ENCODE measurements at places on chromosomes 3 and 15.

- no peak for DNase-seq
Measured at GRCh38 chr3:54845011-54845410, 82.8 kb downstream of the LRTM1 start.

DNA sequence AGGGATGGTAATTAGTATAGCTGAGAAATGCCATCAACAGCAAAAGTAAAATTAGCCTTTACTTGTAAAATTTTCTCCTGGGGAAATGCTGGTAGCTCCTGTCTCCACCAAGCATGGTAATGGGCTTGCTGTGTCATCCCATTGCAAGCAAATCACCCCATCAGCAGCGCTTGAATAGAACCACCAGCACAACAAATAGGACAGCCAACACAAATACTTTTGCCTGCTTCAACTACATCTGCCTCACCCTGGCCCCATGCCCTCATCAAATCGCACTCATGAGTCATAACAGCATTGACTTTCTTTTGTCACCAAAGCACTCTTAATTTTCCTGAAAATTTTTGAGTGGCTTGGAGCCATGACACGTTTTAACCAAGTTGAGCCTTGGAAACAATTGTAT, 52.6 kb downstream of the ERC2 start:
- DNase-seq: peak; percentile 57

DNA sequence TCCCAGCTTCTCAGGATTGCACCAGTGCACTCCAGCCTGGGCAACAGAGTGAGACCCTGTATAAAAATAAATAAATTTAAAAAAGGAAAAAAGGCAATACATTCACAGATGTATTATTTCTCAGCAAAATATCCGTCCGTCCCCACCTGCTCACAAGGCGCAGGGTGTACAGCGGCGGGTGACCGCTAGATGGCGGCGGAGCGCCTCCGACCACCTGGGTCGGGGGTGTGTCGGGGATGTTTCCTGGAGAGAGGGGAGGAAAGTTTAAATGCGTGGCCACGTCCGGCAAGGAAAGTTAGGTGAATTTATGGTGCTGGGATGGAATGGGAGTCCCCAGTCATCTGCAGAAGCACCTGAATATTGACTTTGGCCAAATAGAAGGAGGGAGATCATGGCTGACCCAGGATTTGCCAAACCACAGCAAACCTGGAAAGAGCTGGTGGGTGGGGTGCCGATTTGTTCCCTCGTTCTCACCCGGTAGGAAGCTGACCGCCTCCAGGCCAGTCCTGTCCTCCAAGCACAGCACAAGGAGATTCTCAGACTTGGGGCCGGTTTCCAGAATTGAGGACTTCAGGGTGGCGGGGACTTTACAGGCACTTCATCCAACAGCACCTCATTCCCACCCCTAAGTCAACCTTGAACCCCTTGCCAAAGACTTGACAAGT, 88.3 kb downstream of the TMEM266 start:
- peak; percentile 18 for DNase-seq

GRCh38 chr3:183769453-183769852, 55.9 kb downstream of the MAP6D1 start:
- DNase-seq: no peak

DNA sequence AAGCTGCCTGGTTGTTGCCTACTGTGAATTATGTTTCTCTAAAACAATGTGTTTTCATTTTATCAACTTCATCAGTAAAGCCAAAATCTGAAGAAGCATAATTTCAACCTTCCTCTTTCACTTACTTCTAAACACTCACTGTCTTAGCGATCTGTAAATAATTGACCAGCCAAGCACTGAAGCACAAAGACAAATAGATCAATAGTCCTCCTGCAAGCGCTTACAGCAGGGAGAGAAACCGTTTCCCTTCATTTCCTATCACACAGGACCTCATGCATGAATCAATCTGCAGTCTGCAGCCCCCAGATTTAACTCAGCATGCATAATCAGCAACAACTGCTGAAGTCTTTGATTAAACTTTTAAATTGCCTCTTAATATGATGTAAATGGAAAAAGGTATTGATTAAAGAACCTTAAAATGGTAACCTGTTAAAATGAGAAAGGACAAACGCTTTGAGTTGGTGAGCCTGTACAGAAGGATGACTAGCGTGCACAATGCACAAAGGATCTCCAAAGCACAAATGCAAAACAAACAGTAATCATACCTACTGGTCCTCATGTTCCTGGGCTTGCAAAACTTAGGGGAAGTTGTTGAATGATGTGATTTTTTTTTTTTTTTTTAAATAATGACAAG, 370.2 kb upstream of the ZNF385D start:
- DNase-seq: no peak

GRCh38 chr3:137944593-137944992, 65.4 kb upstream of the CLDN18 start:
- DNase-seq: no peak

DNA sequence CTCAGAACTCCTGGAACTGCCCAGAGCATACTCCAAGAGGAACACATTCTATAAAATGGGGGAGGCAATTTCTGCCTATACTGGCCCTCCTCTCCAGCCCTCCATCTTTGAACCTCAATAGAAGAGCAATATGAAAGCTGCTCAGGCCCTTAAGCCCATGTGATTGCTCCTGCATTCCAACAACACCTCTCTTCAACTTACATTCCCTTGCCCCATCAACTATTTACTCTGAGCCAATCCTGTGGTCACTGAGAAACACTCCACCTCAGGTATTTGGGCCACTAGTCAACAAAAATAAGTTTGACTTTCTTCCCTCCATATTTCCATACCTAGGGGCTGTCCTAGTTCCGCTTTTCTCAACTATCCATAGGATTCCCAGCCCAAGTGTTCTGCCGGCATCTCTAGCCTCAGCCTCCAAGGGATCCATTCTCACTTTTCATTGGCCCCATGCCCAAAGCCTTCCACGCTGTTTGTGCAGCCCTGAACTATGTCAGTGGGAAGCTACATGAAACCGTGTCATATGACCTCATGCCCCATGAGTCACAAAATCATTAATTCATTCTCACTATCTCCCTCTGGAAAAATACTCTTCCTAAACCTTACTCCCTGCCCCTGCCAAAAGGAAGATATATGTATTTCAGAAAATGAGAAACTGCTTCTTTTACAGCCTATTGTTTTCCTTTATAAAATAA, 61.6 kb downstream of the GJD2 start:
- peak; percentile 41 for DNase-seq

DNA sequence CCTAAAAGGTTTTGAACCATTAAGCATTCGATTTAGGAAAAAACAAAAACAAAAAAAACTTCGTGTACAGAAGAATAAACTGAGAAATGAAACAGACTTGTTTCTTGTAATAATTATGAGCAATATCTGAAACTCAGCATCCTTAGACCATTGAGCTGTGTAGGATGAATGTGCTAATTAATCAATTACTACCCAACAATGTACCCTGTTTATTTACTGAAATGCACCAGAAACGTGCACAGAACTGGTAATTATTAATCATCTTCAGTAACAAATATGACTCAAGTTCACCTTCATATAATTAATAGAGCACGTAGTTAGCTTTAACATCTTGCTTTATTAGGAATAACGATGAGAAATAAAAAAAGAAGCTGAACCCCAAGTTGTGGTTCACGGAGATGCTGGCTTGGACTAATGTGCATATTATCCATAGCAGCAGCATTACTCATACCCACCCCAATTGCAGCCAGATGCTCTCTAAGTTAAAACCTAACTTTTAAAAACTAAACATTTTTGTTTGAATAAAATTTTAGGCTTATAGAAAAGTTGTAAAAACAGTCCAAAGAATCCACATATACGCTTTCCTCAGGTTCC, 10.2 kb upstream of the C15orf61 start:
- DNase-seq: peak; percentile 56

GRCh38 chr3:194852831-194853508, 167.3 kb downstream of the FAM43A start:
- no peak for DNase-seq

DNA sequence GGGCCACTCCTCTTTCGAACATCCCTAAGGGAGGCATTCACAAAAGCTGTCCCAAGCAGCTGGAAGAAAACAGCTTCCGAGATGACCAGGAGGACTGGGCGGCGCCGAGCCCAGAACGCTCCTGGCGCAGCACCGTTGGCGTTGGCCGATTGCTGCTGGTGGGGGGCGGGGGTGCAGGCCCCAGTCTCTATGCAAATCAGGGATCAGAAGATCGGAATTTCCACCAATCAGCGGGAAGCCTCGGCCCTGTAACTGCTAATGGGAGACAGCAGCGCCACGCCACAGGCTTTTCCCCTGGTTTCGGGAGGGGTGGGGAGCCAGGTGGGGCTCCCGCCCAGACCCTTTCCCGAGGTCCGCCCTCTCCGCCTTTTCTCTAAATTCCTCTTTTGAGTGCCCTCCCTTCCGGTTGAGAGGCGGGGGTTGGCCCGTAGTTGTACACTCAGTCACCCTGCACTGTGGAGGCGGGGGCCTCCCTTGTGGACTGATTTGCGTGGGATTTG, 27.0 kb downstream of the HMCES start:
- peak; percentile 80 for DNase-seq

DNA sequence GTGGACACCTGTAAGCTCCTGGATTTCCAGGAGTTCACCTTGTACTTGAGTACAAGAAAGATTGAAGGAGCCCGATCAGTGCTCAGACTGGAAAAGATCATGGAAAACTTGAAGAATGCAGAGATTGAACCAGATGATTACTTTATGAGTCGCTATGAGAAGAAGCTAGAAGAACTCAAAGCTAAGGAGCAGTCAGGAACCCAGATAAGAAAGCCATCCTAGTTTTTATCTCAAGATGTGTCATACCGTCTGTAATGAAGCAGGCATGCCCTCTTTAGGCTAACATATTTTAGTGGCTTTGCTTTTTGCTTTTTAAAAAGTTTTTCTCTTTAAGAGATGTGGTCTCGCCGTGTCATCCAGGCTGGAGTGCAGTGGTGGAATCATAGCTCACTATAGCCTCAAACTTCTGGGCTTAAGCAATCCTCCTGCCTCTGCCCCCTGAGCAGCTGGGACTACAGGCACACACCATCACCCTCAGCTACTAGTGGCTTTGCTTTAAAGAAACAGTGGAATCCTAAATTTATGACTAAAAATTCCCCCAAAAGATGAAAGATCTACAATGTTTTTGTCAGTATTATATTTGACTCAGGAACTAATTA, 28.1 kb downstream of the EXOG start:
- no peak for DNase-seq

DNA sequence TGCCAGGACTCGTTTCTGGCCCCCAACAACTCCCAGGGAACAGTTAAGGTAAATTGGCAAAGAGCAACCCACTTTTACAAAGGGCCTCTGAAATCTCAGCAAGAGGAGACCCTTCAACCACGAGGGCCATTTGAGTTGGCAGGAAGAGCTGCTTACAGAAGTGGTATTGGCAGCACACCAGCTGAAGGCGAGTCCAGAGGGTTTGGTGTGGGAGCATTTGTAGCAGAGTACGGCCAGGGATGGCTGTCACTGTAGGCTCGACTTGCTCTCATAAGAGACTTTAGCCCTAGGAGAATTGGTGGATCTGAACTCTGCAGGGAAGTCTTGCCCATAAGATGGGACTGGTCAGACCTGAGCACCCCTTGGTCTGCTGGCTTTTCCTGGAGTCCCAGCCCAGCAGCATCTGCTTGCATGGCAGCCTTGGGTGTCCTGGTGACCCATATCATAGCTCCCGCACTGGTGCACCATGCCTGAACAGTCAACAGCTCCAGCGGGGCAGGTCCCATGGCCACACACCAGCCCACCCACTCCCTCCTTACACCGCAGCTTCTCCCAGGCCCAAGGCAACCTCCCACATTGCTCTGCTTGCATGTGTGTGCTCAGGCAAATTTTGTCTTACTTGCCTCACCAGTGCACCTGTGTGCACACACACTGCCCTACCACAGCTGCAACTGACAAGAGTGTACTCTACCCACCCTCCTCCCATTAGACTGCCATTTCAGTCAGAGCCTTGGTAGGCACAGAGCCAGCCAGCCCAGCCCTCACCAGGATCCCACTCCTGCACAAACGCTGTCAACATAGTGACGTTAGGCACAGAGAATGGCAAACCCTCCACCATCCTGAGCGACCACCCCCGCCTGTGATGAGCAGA, 861.6 kb upstream of the DPPA4 start:
- DNase-seq: peak; percentile 8

DNA sequence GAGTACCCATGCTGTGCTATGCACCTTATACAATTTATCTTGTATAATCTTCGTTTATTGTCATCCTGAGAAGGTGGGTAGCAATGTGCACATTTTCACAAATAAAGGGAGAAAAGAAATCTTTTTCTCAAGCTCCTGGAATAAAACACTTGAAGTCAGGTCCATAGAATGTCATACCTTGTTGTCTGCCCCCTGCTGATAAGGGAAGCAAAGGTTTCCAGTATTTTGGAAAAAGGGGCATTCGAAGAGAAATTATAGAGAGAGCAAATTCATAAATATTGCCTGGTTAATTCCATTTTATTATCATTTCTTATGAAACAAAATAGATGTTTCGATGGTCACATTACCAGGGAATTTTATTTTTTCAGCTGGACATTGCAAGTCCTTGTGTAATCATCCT, 277.8 kb downstream of the RAP2B start:
- no peak for DNase-seq

DNA sequence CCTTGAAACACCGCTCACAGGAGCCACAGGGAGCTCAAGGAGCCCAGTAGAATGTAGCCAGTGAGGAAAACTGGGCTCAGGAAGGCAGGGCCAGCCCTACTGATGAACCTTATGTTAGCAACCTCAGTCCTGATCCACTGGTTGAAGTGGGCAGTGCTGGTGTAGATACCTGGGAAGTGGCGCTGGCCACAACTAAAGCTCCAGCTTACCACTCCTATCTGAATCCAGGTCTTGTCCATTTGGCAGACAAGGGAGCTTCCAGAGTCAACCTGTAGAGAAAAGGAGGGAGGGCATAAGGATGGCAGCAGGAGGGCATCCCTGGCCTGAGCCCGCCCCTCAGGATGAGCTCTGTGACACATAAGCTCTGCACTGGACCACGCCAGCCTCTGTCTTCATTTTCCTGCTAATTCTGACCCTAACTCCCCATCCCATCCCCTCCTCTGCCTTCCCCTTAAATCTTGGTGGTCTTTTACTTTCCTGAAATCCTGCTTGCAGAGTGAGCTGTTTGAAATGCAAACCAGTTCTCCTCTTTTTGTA, 2.1 kb upstream of the PRSS50 start:
- DNase-seq: no peak

DNA sequence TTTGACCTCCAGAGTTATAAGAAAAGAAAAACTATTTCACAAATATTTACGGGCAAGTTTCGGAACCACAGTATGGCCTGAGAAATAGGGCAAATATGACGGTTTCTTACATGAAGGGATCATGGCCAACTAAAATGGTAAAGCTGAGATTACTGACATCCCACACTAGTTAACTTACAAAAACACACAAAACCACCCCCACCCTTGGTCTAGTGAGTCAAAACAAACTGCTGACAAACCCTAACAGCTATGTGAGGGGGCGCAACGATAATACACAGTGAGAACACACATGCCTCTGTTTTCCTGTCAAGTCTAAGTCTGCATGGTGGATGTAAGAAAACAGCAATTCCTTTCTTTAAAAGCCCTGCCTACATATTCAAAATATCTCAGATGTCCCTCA, 32.3 kb downstream of the CBLB start:
- DNase-seq: peak; percentile 82

All from astrocyte of the spinal cord (primary cell).